ENCODE measurements at places on chromosomes 1 and 21. TPM values are rescaled to one million over a fixed set of nuclear protein-coding genes. Genes with fewer than 3 reads are reported as not detected.
A peak's percentile ranks its signal among the peaks of the same experiment; 100 is the strongest.

DNA sequence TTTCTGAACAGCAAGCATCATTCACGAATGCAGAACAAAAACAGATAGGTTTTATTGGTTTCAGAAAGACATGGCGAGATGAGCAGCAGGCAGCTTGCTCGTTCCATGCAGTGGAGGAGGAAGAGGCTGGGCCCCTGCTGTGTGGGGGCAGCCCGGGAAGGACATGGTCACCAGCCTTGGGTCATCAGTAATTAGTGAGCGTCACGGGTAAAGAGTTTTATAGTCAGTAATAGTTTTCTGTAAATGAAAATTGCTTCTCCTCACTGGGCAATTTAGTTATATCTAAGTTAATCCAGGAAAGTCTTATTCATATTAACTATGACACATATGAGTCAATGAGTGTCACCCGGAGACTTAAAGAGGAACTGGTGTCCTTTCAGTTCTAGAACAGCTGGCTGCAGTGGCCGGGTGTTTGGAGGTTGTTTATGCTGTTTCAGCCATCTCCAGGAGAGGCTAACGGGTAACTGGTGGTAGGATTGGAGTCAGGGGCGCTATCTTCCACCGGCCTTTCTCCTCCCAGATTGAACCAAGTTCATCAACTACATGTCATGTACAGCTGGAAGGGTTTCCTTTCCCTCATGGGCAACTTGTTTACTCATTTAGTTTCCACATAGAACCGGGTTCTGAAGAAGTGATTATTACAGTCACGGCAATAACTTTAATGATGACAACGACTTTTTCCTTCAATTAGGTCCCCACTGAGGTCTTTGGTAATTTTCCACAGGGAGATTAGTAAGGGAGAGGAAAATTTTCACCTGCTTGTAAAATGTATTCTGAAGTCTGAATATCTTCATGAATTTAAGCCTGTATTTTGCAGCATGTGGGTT is 34.6 kb upstream of the SLC45A1 start:
- no peak for DNase-seq

- DNase-seq: peak; percentile 46
Measured at GRCh38 chr1:212247179-212247721, 38.0 kb upstream of the PPP2R5A start.

DNA sequence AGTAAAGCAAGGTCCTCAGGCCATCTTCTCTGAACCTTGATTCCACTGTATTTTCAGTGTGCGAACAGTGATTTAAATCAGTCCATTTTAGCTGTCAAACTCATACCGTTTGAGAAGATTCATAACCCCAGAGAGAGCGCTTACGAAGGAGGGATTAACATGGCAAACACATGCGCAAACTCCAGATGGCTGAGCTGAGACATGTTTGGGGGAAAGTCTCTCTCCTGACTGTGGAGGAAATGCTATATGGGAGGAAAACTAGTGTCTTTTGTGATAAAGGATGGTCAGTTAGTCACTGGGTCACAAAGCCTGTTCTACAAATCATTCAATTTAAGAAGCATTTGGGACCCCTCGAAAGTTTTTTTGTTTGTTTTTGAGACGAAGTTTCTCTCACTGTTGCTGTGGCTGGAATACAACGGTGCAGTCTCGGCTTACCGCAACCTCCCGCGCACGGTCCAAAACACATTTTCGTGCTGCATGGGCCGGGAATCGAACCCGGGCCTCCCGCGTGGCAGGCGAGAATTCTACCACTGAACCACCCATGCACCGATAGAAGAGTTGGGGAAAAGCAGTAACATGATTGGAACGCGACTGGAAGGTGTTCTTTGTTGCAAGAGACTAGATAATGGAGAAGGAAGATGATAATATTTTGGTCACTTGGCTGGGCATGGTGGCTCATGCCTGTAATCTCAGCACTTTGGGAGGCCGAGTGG is 58.4 kb upstream of the CXADR start:
- DNase-seq: peak; percentile 44

The RIMS3 gene
- polyA plus RNA-seq: 0.33 TPM

DNA sequence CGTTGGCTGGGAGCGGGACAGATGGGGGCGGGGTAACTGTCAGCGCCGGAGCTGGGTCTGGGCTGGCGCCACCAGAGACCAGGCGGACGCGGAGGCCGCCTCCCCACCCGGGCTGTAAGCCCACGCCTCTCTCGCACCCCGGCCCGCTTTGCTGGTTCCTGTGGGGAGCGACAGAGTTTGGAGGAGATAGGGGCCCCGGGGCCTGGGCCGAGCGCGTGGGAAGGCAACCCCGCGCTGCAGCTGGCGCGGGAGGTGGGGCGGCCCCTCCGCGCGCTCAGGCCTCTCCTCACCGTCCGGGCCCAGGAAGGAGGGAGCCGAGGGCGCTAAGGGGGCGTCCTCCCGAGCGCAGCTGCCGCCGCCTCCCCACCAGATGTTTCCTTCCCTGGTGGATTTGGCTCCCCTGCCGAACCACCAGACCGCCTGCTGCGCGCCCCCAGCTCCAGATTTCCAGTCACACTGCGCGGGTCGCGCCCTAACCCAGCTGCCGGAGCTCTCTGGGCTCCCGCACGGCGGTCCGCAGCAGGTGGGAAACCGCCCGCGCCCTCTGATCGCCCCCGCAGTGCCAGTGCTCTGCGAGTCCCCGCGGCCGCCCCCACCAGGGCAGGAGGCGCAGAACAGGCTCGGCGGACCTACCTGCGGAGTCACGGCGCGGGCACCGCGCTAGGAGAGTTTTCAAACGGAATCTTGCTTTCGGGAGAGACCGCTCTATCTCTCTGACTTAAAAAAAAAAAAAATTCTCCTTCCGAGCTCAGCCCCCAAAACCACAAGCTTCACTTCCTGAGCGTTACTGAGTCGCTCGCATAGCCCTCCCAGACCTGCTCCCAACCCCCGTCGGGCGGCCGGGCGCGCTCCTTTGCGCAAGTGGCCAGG is 1.1 kb downstream of the GFI1 start:
- DNase-seq: no peak

The AK5 gene
- polyA plus RNA-seq: 34.2 TPM

DNA sequence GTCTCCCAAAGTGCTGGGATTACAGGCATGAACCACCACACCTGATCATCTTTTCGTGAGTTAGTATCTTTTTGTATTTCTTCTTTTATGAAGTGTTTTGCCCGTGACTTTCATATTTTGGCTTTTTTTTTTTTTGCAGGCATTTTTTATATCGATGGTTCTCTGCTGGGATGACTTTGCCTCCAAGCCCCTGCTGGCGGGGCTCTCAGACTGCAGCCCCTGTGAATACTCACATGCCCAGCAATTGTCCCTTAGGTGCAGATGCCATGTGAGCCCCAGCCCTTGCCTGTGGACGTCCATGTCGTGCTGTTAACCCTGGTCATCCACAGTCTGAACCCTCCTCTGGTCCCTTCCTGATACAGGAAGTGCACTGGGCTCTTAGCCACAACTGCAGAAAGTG is 21.7 kb downstream of the CRYAA start:
- no peak for DNase-seq

The KCNA2 gene
- polyA plus RNA-seq: not detected

DNA sequence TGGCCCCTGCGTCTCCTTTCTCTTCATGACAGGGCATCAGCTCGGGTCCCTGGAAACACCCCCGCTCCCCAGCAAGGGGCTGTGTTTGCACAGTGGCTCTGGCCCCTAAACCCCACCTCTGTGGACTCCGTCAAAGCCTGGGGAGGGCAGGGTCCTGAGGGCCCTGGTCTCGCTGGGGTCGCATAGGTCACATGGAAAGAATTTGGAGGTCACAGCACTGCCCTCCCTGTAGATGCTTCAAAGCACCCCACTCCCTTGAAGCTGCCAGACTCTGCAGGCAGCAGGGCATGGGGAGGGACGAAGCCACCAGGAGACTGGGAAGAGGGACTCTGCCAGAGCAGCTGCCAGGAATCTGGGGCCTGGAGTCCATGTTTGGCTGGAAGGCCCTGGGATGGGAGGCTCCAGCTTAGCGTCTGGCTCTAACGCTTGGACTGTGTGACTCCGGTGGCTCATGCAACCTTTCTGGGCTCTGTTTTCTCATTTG is 36.6 kb upstream of the ECE1 start:
- DNase-seq: no peak

The TFF1 gene
- not detected for polyA plus RNA-seq

GRCh38 chr1:190808035-190808434 is 330.4 kb upstream of the BRINP3 start:
- DNase-seq: no peak

- no peak for DNase-seq
Measured at GRCh38 chr1:241022366-241022765, 334.6 kb downstream of the RGS7 start.

DNA sequence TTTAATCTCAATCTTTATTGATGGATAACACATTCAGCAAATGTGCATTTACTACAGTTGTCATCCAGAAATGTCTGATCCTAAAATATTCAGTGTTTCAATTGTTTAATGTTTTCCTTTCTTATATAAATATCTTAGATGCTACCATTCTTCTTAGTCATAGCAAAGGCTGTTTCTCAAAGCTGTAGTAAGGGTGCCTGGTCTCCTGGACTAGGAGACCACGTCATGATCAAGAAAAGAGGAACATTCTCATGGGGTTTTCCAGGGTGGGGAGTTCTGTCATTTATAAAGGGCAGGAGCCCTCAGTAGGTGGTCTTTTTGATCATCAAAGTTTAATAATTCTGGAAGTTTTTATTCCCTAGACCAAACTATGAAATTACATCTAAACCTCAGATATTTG is 292.8 kb downstream of the HMCN1 start:
- DNase-seq: no peak

GRCh38 chr21:14863745-14864210 is 201.0 kb downstream of the NRIP1 start:
- DNase-seq: no peak

DNA sequence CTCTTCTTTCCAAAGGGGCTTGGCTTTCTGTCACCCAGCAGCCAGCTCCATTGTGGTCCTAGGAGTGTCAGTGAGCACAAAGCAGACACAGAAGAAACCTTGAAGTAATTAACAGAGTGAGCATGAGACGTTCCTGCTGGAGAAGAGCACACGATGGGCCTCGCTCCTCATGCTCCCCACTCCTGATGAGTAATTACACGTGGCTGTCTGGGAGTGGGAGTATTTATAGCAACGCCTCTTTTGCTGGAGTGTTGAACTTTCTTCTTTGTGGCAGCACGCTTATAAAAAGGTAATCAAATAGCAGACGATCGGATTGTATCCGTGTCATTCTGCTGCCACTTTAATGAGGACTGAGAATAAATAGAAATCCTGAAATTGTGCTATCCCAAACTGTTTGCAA is 185.8 kb downstream of the CAMTA1 start:
- DNase-seq: no peak

The FCGR3B gene
- not detected for polyA plus RNA-seq

The CCDC27 gene
- polyA plus RNA-seq: not detected

GRCh38 chr1:218990019-218990418 is 183.7 kb upstream of the LYPLAL1 start:
- DNase-seq: no peak

GRCh38 chr1:163709636-163710035 is 387.9 kb downstream of the NUF2 start:
- DNase-seq: no peak

The LRRC38 gene
- not detected for polyA plus RNA-seq

- no peak for DNase-seq
Measured at GRCh38 chr1:81558291-81559076, 242.2 kb upstream of the ADGRL2 start.

GRCh38 chr1:67484492-67484891 is 54.3 kb upstream of the SERBP1 start:
- DNase-seq: no peak

The CFHR4 gene
- polyA plus RNA-seq: not detected

DNA sequence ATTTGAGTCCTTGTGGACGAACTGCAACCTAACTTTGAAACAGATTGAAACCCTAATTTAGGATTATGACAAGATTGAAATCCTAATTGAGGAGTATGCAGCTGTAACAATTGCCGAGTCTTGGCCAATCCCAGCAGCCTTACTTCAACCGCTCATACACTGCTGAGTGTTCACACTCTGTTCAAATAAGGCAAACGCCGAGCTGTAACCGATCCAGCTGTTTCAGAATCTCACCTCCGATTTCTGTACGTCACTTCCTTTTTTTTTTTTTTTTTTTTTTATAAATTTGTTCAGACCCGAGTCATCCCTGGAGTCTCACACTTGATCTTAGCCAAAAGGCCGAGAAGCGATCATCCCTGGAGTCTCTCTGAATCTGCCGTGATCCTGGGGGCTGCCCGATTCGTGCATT is 22.3 kb upstream of the ATP5PO start:
- no peak for DNase-seq

The CLIC6 gene
- not detected for polyA plus RNA-seq

DNA sequence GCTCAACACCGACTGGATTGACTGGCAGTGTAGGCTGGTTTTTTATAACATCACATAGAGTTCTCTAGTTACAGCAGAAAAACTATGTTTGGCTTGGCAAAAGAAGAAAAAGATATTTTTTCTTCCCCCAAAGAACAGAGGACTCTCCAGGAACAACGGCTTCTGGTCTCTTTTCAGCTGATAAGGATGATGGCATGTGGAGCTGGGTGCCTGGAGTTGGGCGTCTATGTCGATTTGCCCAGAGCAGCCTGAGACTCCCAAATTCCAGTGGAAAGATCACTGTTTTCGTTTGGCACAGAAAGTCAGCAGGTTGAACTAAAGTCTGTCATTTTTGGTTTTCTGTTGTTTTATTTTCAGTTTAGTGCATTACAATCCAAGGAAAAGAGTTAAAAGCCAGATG is 91.1 kb downstream of the SMYD2 start:
- DNase-seq: no peak

DNA sequence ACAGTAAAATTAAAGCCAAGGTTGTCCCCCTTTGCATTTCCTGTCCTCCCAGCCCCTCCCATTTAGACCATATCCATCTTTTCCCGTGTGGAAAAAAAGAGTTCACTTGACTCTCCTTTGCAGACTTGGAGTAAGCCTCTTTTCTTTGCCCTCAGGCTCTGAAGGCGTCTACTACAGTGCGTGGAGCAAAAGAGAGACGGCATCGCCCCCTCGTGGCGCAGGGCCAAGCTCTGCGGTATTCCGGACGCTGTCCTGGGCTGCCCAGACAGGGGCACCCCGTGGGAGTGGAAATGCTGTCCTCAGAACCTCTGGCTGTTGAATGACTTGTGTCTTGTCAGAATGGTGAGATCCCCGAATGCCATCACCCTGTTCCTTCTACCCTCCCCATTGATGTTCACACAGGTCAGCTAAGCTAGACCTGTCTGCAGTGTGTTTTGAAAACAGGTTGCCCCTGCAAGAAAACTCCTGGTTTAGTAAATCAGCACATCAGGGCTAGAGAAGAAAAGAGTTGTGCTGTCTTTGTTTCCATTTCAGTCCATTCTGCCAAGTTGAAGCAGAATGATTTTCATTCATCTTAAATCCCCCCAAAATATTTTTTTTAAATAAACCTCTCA is 12.3 kb upstream of the GJA8 start:
- DNase-seq: no peak

All from AG04450 (cell line).